ENCODE measurements at places on chromosomes 5 and 9.

DNA sequence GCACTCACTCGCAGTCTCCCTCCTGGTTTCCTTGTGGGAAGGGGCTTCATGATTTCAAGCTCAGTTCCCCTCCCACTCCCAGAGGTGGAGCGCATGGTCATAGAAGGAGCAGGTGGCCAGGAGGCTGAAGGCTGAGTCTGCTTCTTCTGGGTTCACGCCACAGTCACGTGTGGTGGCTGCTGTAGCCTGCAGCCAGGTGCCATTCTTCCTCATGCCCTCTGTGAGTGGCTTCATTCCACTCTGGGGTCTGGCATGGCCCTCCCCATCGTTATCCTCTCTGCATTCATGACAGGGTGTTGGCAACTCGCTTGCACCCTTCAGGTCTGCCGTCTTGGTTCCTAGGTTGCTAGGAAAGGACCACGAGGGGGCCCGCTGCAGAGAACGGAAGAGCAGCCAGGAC, 3.5 kb downstream of the MRPL41 start:
- no peak for DNase-seq

GRCh38 chr5:88979244-88979643, 96.3 kb upstream of the MEF2C start:
- no peak for DNase-seq

GRCh38 chr5:107248066-107248695, 422.6 kb downstream of the EFNA5 start:
- no peak for DNase-seq

GRCh38 chr9:127224883-127225739, 39.5 kb upstream of the GARNL3 start:
- no peak for DNase-seq

DNA sequence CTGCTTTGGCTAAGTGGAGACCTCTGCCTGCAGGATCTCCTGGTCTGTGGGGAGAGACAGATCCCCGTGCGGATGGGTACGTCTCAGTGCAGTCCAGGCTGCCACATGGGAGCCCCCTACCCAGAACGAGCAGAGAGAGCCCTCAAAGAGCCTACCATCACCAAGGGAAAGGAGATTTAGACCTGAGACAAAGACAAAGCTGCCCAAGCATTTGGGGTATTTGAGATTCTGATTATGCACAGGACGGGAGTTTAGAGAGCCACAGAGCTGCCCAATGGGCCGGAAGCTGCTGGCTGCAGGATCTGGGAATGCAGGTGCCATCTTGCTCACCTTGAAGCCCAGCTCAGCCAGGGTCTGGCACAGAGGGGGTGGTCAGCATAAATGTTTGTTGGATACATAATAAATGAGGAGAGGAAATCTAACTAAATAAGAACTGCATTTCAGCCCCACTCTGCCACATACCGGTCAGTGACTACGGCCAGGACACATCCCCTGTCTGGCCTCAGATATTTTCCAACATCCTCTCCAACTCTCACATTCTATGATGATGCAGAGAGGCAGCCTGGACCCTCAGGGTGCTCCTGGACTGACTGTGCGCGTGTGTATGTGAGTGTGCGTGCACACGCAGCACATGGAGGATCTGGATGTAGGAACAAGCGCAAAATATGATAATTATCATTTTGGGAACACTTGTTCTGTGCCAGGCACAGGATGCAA, 157.8 kb downstream of the FGF18 start:
- DNase-seq, result no peak

DNA sequence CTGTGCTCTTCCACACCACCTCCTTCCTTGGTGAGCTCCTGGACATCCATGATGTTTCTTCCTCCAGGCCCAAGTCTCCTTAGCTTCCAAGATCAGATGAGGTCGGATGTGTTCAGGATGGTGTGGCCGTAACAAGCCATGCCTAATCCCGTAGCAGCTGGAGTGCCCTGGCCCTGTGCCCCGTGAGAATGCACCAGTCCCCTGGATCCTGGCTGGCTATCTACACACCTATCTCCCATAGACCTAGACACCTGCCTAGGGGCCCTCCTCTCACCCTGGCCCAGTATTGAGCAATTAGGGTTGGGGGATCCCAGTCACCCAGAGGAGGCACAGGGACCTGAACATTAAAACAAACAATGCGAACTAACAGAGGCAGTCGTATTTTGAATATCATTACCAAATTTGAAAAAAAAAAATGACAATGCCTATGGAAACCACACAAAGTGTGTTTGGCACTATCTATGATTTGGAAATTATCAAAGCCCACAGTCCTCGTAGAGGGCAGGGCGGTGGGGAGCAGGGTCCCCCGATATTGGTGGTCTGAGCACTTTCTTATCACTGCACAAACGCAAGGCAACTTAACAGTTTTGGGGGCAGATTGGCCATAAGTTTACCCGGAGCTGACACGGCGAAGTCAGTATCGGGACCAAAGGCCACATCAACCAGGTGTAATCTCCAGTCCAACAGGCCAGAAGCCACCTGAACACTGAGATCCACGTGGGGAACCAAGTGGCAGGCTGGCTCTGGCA, 13.2 kb downstream of the ENG start:
- no peak for DNase-seq
